NCI-H1092 (cell line): ENCODE measurements at places on chromosomes 2 and 18.
A peak's percentile ranks its signal among the peaks of the same experiment; 100 is the strongest.

- DNase-seq = no peak
Measured at GRCh38 chr2:104289651-104290565, 564.0 kb upstream of the POU3F3 start.

DNA sequence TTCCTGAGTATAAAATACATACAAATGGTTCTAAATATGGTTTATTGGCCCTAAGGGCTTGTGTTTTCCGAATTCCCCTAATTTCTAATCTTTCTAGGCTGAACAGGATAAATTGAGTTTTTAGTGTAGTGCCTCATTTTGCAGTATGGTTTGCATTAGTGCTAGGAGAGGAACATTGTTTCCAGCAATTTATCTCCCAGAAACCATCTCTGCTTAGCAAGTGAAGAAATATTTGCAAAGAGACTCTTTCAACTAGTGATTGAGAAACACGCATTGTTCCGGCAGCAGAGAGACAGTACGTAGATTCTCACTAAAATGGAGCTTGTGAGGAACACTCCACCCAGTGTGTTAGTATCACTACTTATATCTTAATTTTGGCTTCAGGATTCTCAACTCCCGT, 177.8 kb upstream of the EPAS1 start:
- DNase-seq = no peak

- no peak for DNase-seq
Measured at GRCh38 chr2:189534854-189535832, 45.4 kb downstream of the SLC40A1 start.

- DNase-seq = no peak
Measured at GRCh38 chr18:685438-685837, 27.0 kb downstream of the ENOSF1 start.

GRCh38 chr2:95667480-95667879, 75.7 kb downstream of the TRIM43 start:
- DNase-seq = no peak

DNA sequence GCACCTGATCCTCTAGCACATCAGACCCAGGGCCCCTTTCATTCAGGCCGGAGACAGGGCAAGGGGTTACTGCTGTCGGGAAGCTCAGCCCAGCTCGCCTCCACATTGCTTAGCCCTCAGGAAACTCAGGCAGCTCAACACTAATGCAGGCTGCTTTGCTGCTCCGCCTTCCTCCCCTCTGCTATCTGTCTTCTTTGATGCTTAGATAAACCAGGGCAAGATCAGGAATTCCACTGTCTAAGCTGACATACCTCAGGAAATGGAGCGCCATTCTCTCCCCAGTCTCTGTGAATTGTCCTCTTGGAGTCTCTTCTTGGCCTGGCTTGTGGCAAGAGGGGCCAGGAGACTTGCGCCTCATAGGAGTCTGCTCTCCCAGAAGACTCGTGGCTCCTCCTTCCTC, 25.5 kb upstream of the EXOC6B start:
- no peak for DNase-seq

- DNase-seq = no peak
Measured at GRCh38 chr2:16507655-16508489, 157.8 kb downstream of the CYRIA start.

DNA sequence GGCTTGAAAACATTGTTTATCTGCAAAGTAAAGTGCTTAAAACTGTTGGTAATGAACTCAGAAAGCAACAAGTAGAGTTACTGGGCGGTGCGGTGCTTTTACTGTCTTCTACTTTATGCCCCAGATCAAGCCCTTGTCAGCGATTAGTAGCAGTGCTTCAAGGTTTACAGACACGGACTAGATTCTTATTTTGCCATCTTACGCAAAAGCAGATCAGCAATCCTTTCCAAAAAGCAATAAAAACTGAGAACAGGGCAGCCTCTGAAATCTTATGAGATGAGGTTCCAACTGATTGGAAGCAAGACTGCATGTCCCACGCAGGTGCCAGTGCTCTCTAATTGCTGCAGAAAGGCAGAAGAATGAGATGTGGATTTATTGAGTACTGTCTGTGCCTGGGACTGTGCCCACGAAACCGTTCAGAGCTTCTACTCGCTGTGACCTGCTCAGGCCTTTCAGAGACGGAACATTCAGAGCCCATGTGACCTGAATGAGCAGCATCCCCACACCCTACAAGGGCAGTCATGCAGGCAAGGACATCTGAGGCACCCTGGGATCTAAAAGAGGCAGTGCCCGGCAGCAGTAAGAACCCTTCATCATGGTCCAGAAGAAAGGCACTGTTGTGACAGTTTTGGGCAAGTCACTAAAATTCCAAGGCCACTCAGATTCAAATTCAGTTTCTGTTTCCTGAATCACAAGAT, 15.7 kb downstream of the COL4A3 start:
- no peak for DNase-seq

GRCh38 chr2:178088774-178089270, 16.2 kb upstream of the PDE11A start:
- DNase-seq = no peak

GRCh38 chr2:2826621-2827020, 495.5 kb upstream of the MYT1L start:
- DNase-seq = no peak

DNA sequence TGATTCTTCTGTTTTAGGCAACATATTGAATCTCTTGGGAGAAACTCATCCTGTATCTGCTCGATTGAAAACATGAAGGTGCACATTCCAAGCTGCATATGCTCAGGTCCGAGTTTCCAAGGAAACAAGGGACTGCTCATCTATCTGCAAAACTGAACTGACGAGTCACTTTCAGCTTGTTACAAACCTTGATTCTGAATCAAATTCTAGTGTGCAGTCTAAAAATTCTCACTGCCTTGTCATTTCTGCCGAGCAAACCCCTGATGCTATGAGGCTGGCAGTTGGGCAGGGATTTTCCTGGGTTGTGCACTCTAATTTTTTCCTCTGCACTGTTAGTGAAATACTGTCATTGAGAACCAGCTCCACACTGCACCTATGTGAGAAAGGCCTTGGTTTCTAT, 101.3 kb upstream of the ETAA1 start:
- no peak for DNase-seq

DNA sequence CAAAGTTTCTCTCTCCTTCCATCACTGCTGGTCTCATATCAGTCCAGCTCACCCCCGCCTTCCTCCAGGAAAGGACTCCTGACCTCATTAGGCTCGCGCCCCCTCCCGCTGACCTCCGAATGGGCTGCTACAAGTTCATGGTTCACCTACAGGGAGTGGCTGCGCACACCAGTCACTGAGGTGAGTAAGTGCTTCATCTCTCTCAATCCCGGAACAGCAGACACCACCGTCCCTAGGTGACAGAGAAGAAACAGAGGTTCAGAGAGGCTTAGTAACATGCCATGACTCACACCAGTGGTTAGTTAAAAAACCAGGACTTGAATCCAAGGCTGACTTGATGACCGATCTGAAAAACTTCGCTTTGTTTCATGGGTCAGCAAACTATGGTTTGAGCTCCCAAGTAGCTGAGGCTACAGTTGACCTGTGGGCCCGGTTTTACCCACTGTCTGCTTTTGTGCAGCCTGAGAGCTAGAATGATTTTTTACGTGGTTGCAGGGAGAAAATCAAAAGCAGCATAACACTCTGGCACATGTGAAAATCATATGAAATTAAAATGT, 42.0 kb downstream of the ZFP36L2 start:
- DNase-seq = no peak

- DNase-seq = no peak
Measured at GRCh38 chr18:3415110-3415509, 34.9 kb upstream of the TGIF1 start.

- DNase-seq = no peak
Measured at GRCh38 chr18:47893939-47894699, 36.3 kb downstream of the SMAD2 start.

DNA sequence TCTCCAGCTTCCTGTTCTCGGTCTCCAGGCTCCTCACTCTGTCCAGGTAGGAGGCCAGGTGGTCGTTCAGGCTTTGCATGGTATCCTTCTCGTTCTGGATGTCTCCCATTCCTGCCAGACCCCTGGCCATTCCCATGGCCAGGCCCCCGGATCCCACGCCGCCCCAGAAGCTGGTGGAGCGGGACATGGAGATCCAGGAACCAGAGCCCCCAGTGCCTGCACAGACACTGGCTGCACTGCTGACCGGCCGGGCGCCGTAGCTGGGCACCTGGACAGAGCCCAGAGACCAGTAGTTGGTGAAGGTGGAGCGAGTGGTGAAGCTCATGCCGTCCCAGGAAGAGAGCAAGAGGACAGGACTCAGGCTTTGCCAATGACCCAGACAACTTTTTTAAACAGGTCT, 129.1 kb upstream of the WDR75 start:
- DNase-seq = no peak

DNA sequence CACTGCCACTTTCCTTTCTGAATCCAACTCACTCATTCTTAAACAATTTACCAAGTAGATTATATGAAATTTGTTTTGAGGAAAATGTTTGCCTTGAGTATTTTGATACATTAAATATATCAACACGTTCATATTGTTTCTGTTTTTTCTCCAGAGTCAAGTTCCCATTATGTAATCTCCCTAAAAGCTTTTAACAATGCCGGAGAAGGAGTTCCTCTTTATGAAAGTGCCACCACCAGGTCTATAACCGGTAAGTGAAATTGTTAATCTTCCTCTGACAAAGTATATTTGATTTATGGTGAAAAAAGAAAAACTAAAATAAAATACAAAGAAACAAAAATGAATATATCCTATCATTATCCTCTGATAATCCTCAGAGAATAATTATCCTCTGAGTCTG, 838.6 kb downstream of the MBD2 start:
- DNase-seq = no peak

DNA sequence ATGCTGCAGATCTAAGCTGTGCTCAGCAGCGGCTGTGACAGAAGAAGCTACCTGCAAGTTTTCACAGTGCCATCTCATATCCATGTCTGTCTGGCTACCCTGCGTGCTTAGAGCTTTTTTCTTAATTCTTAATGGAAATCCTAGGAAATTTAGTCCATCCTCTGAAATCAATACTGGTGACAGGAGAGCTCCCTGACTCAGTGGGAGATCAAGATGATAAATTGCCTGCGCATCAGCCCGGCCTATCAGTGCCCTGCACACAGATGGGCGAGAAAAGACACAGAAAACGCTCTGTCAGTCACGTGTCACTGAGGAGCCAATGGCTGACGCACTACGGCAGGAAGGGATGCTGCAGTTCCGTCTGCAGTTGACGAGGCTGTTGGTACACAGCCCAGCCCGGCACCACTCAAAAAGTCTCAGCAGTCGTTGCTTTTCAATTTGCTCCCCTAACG, 819.6 kb upstream of the FSHR start:
- peak; percentile 88 for DNase-seq

- no peak for DNase-seq
Measured at GRCh38 chr18:22254088-22254487, 84.7 kb downstream of the GATA6 start.

- DNase-seq = no peak
Measured at GRCh38 chr2:207313947-207314346, 148.2 kb upstream of the KLF7 start.

DNA sequence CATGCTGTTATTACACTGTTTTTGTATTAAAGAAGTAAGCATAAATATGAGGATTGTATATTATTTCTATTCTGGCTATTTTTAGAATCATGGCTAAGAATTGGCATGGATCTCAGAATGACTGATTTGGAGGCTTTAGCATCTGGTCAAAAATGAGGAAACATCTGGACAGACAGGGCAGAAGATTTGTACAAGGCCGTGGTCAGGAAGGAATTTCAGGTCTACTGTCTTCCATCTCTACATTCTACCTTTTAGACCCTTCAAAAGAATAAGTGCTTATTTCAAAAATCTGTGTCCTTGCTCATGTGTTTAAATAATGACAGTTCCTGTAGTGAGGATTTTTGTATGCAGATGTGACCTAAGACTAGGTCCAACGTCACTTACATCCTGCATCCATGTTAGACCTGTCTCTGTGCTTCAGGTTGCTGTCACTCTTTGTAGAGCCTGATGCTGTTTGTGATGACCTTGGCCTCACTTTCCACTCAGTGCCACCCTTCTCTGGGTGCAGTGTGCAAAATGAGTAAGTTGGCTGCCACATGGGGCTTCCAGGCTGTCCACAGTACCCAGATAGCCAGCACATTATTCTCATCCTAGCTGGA, 54.7 kb upstream of the B3GNT2 start:
- no peak for DNase-seq

- no peak for DNase-seq
Measured at GRCh38 chr2:9278439-9278838, 71.8 kb downstream of the ASAP2 start.

DNA sequence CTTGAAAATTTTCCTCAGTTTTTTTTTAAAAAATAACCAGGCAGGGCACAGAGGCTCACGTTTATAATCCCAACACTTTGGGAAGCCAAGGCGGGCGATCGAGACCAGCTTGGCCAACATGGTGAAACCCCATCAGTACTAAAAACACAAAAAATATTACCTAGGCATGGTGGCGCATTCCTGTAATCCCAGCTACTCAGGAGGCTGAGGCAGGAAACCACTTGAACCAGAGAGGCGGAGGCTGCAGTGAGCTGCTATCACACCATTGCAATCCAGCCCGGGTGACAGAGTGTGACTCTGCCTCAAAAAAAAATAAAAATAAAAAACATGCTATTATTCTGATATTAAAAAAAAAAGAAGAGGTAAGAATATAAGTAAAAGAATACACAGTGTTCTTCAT, 191.0 kb downstream of the ZEB2 start:
- no peak for DNase-seq

DNA sequence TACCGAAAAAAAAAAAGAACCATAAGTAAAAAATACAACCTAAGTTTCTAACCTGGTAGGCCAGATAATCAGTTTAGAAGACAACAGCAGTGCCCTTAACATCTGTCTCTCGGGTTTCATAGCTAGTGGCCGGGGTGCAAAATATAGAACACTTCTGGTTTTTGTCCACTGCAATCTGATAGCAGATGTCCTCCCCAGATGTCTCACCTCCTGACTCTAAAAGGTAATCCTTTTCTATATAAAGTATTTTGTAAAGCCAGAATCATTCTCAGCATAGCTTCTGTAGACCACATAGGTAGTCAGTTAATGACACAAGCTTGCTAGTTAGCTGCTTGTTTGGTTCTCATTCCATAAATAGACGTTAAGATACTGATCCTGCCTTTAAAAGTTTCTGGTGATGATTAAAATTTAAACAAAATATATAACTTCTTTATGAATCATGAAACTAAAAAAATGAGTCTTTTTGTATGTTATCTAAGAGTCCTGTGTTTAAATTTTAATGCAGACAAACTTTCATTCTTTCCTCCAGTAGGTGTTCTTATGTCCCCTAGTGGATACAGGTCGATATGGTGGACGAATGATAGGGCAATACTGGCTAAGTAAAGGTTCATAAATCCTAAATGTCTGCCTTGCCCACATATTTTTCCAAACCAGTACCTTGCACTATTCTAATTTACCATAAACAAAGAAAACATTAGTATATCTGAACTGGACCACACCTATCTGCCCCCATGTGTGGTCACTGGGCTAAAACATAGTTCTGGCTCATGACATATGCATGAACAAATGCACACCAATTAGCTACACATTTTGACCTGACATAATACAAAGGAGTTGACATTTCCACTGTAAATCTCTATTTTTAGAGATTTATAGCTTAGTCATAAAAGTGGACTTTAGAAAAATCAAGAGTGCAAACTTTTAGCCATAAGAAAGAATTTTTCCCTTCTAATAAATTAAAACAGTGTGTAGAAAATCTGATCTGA, 171.0 kb downstream of the SRBD1 start:
- no peak for DNase-seq
